ENCODE measurements at places on chromosomes 12 and 14. TPM values are rescaled to one million over a fixed set of nuclear protein-coding genes. Genes with fewer than 3 reads are reported as not detected.

ATP5MC2 gene
- total RNA-seq, result 169 TPM

PPP1R1A gene
- total RNA-seq, result not detected

CRACR2A gene
- 3.3 TPM for total RNA-seq

CCDC196 gene
- total RNA-seq, result not detected

ABCC9 gene
- total RNA-seq, result 9.9 TPM

PTPRB gene
- total RNA-seq, result 0.66 TPM

GPHN gene
- total RNA-seq, result 13.9 TPM

TMEM179 gene
- under 0.01 TPM for total RNA-seq

ISM2 gene
- not detected for total RNA-seq

POTEM gene
- total RNA-seq, result not detected

PUS7L gene
- total RNA-seq, result 14.4 TPM

PTPRQ gene
- total RNA-seq, result 1.3 TPM

LMNTD1 gene
- total RNA-seq, result not detected

ZC2HC1C gene
- total RNA-seq, result 1.5 TPM

BRAP gene
- total RNA-seq, result 19.0 TPM

DIO2 gene
- 3.3 TPM for total RNA-seq

JPH4 gene
- total RNA-seq, result not detected

RASAL1 gene
- total RNA-seq, result not detected

MAP3K9 gene
- total RNA-seq, result 0.17 TPM

KLRC1 gene
- not detected for total RNA-seq

TOMM20L gene
- not detected for total RNA-seq

SDR9C7 gene
- not detected for total RNA-seq

CRIP1 gene
- total RNA-seq, result 3.0 TPM

AHSA1 gene
- 71.1 TPM for total RNA-seq

KCNC2 gene
- total RNA-seq, result not detected

MGP gene
- 2.0 TPM for total RNA-seq

COX8C gene
- 0.33 TPM for total RNA-seq

OTX2 gene
- not detected for total RNA-seq

LYZ gene
- total RNA-seq, result 0.17 TPM

AQP5 gene
- under 0.01 TPM for total RNA-seq

NCOR2 gene
- 17.2 TPM for total RNA-seq

FAM90A1 gene
- 0.33 TPM for total RNA-seq

HOXC4 gene
- total RNA-seq, result 0.26 TPM

ARG2 gene
- 8.4 TPM for total RNA-seq

SDR39U1 gene
- 9.9 TPM for total RNA-seq

Data from fibroblast of lung (primary cell).